NCI-H2029 treated with DMSO at 0.1 percent for 48 hours (cell line): ENCODE measurements at places on chromosomes 5 and 9.
A peak's percentile ranks its signal among the peaks of the same experiment; 100 is the strongest.

DNA sequence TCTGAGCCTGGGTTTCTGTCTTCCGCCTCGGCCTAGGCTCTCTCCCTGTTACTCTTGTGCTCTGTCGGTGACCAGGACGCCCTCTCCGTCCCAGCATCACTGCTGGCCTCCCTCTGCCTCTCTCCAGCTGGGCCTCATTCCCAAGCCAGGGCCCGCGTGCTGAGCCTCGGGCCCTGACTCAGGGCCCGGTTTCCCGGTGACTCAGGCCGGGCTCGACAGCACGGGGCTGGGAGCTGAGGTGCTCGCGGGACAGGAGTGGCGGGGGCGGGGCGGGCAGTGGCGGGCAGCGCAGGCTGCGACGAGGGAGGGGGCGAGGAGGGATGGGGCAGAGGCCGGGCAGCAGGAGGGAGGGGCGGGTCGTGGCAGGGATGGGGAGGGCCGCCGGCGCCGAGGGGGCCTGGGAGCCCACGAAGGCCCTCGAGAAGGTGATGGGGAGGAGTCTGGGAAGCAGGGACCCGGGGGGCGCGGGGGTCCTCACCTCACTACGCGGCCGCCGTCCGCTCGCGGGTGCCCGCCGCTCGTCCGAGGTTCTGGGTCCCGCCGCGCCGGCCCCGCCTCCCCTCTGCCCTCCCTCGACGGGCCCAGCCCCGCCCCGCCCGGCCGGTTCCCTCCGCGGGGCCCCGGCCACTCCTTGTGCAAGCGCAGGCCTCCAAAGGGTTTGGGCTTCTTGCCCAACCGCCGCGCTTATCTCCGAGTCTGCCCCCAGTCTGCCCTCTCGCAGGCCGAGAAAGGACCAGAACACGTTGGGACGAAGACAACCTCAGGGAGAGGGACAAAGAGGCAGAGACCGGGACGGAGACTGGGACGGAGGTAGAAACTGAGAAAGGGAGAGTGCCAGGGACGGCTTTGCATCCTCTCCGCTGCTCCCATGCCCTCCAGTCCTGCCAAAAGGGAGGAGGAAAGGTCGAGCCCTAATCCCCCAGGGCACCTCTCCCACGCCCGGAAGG, at the start of gene ARAP3:
TSS of gene ARAP3 (minus strand) at position 536 of the 947 bp plus-strand sequence. CDS start 1,744 bp downstream, outside the sequence.
- no peak for DNase-seq

GRCh38 chr9:95715868-95716435, 159.5 kb upstream of the ERCC6L2 start:
- DNase-seq, result peak; percentile 78

DNA sequence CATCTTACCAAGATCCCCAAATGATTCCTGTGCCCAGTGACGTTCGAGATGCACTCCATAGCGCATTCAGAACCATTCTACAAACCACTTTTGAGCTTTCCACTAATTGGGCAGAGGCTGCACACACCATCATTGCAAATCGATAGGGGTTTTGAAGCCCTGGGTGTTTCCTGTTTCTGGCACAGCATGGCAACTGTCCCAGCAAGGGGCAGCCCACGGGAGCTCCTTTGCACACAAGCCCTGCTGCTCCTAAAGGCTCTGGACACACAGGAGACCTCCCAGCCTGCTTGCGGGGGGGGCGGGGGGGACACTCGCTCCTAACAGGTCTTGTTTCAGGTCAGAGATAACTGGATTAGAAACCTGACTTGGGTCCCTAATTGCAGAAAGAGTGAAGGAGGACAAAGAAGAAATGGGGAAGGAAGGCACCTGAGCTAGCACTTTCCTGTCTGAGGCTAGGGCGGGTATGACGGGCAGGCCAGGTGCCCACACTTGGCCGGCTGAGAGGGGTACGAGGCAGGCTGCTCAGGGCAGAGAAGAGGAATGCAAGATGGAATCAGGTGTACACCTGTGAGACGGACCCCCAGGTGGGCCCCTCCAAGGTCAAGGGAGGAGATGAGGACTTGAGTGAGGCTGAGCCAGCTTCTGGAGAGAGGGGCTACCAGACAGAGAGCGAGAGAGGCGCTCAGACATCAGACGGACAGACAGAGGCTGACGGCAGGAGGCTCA, 820 bp downstream of the FBP1 start:
- DNase-seq, result no peak

- DNase-seq, result no peak
Observed at GRCh38 chr9:117720066-117720465, 15.9 kb downstream of the TLR4 start.

GRCh38 chr5:178576591-178577351, 13.4 kb downstream of the COL23A1 start:
- DNase-seq, result no peak

GRCh38 chr9:34332076-34332964, 3.0 kb downstream of the NUDT2 start:
- peak; percentile 25 for DNase-seq

DNA sequence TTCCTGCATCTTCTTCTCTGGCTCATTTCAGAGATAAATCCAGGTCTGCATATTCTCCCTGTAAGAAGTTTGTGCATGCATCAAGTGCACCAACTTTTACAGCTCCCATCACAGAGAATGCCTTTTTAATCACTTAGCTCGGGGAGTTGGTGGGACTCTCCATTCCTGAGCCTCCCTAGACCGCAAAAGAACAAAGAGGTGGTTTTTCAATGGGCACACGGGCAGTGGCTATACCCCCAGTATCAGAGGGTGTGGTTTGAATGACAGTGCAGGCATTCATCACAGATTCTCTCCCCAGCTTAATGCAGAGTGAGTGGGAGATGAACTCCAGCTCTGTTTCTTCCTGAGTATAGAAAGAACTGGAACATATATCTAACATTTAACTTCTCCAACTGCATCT, 264.7 kb upstream of the NR4A3 start:
- DNase-seq, result no peak

DNA sequence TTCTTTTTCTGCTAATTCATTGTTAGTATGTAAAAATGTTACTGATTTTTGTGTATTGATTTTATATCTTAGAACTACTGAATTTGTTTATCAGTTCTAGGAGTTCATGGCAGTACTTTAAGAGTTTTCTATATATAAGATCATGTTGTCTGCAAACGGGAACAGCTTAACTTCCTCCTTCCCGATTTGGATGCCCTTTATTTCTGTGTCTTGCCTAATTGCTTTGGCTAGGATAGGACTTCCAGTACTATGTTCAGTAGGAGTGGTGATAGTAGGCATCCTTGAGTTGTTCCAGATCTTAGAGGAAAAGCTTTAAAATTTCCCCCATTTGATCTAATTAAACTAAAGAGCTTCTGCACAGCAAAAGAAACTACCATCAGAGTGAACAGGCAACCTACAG, 20.1 kb downstream of the RCL1 start:
- DNase-seq, result no peak

- DNase-seq, result no peak
Observed at GRCh38 chr5:60843386-60843935, 608 bp downstream of the ELOVL7 start.

- no peak for DNase-seq
Observed at GRCh38 chr5:94749042-94749441, 130.6 kb downstream of the SLF1 start.

GRCh38 chr5:172344855-172345409, 61.4 kb upstream of the UBTD2 start:
- DNase-seq, result no peak

DNA sequence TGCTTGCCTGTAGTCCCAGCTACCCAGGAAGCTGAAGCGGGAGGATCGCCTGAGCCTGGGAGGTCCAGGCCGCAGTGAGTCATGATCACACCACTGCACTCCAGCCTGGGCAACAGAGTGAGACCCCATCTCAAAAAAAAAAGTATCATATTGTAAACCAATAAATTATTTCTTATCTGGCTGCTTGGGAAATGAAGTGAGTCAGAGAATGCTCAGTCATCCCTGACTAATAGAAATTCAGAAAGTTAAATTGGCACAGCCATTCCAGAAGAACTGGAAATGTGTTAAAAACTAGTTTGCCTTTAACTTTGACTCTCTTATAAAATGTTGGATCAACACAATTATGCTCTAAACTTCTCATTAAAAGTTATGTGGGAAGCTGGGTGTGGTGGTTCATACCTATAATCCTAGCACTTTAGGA, 9.8 kb upstream of the GNE start:
- DNase-seq, result no peak

DNA sequence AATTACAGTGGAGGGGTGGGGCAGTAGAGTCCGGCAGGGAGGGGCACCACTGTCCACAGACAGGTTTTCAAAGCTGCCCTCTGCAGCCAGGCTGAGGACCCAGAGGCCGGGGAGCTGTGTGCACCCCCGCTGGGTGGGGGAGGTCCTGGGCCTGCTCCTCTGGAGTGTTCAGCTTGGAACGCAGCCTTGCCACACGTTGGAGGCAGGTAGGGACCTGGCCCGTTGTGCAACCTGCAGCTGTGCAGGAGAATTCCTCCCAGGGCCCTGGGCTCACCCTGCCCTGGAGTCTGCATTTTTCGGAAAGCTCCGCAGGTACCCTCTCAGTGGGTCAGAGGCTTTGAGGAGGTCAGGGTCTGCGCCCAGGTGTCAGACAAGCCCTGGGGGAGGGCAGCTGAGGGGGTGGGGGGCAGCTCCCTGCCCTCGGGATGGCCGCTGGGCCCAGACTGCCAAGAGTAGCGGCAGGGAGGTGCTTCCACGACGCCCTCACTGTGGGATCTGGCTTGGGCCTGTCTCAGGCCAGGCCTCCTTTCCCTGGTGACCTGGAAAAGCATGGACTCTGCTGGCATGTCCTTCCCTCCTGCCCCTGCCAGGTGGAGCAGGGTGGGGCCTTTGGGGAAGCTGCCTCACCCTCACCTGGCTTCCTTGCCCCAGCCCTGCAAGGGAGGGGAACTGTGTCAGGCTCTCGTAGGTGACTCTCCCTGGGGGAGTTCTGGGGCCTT, 29.5 kb downstream of the RXRA start:
- DNase-seq, result no peak

- DNase-seq, result no peak
Observed at GRCh38 chr5:136529081-136529480, 163.7 kb upstream of the TRPC7 start.

DNA sequence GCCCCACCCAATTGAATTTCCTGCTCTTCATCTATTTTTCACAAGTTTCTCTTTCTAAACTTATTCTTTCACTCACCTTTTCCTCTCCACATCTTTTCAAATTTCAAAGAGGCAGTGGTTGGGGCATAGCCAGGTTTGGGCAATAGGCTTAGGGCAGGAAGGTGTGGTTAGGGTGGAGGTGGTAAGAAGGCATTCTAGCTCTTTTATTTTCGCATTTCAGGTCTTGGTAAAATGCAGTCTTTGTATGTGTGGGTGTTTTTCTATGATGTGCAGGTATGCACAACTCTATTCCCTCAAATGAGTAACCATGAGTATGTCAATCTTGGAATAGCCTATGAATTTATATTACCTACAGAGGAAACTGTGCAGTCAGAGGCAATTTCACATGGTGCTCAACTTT, 129.8 kb upstream of the IFNE start:
- DNase-seq, result no peak

- no peak for DNase-seq
Observed at GRCh38 chr9:12956261-12956660, 181.4 kb downstream of the LURAP1L start.

DNA sequence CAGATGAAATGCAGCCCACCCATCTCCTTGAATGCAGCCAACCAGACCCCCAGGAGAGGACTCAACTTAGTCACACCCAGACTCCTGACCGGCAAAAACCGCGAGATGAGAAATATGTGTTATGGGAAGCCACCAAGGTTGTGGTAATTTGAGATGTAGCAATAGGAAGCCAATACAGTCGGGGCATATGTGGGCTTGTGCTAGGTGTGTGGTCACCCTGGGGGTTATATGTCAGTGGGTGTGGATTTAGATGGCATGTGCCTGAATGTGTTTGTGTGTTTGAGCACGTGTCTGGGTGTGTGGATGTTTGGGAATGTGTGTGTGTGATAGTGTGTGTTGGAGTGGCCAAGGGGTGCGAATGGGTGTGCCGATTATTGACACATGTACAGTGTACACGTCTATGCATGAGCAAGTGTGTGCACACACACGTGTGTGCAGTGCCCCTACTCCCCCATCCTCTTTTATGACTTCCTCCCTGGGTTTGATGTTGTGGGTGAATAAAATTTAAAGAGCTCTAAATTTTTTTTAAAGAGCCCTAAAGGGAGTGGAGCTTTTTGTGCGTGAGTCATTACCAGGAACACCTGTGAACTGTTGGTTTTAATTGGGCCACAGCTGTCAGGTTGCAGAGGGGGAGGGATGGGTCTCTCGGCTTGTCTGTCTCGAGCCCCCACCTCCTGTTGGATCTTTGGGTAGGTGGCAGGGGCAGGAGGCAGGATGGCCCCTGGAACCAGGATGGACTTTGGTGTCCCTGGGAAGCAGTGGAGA, 86.8 kb downstream of the LHX2 start:
- DNase-seq, result no peak

GRCh38 chr5:53151713-53152458, 42.3 kb upstream of the MOCS2 start:
- DNase-seq, result no peak

GRCh38 chr5:15601274-15601673, 101.3 kb downstream of the FBXL7 start:
- DNase-seq, result no peak

GRCh38 chr9:97468658-97469448, 32.6 kb upstream of the TMOD1 start:
- DNase-seq, result peak; percentile 59

DNA sequence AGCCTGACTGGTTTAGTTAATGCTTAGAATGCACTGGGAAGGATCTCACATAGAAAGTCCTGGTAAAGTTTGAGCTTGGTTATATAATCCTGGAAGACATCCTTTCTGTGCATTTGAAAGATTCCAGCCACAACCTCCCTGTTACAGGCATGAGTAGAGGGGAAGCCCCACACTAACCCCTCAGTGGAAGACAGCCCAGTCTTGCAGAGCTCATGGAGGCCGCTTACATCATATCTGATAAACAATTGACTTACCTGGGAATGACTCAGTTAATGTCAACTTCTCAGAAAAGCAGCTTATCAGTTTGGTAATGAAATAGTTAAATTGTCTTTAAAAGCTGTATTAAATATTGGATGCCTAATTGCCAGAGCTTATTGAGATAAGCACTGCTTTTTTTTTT, 28.1 kb upstream of the PDE8B start:
- DNase-seq, result no peak

- DNase-seq, result no peak
Observed at GRCh38 chr5:123085638-123086286, 3.3 kb upstream of the PRDM6 start.

DNA sequence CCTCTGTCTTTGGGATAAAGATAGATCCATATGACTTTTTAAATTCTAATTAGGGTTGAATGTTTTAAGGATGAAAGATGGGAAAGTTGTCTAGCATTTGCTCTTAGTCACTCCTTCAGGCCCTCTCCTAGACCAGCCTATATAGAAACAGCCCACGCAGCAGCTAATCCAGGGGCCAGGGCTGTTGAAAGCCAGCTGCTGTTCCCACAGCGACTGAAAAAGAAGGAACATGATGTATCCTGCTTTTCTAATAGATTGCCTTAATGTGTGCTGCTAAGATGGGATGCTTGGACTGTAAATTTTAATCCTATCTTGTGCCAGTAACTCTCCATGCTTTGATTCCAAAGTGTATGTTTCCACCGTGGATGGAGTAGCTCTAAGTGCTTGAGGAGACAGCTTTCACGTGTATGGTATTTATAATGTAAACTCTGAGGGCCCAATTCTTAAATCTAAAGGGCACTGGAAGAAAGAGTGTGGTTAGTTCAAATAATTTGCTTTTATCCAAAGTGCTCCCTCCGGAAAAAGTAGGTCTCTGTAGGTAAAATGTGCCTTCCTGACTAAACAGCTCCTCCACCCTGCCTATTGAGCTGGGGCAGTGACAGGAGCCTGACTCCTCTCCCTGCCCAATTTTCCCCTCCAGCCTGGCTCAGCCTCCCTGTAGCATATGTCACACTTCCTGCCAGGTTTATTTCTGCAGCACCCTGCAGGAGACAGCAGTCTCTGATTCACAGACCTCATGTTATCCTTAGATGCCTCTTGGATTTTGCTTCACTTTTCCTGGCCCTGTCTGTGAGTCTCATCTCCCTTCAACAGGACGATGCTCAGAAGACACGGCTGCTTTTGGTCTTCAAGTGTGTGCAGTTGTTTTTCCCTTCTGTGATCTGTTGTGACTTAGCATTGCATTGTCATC, 33.2 kb downstream of the SLC36A1 start:
- DNase-seq, result no peak
